GM12865 (cell line): ENCODE measurements at places on chromosomes 3 and 15.

DNA sequence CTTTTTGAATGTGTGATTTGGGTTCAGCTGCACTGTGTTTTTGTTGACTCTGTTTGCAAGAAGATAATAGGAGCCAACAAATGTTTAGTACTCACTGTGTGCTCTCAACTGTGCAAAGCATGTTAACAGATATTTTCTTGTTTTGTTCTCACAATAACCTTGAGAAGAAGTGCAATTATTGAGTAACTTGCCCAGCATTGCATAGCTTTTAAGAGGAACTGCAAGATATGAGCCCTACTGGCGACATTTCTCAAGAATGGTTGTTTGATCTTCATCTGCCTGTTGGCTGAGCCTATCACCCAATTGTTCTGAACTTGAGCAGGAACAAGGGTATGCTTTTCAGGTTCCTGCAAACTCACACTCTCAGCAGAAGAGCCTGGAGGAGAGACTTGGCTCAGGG lies 43.4 kb upstream of the AGBL1 start:
- DNase-seq, result no peak

- DNase-seq, result no peak
Observed at GRCh38 chr3:47276558-47276957, 6.0 kb downstream of the KIF9 start.

GRCh38 chr15:57259568-57260040 lies 116.7 kb upstream of the CGNL1 start:
- DNase-seq, result no peak

- peak; percentile 12 for DNase-seq
Observed at GRCh38 chr3:104578558-104578957, 788.2 kb upstream of the ALCAM start.

DNA sequence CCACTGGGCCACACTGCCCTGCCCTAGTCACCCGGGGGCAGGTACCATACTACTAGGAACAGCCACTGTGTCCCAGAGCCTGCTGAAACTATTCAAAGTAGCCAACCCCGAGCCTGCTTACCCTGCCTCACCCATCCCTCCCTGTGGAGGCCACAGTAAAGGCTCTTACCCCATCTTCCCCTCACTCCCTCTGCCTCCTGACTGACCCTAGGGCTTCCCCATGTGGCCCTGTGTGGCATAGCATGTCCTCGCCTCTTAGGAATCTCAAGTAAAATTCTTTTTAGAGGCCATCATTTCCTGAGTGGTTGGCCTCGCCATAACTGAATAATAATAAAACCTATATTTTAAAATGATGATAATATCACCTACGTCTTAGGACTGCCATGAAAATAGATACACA lies 112.2 kb upstream of the SLC6A11 start:
- peak; percentile 4 for DNase-seq

GRCh38 chr3:144312702-144313101 lies 341.1 kb downstream of the DIPK2A start:
- no peak for DNase-seq

DNA sequence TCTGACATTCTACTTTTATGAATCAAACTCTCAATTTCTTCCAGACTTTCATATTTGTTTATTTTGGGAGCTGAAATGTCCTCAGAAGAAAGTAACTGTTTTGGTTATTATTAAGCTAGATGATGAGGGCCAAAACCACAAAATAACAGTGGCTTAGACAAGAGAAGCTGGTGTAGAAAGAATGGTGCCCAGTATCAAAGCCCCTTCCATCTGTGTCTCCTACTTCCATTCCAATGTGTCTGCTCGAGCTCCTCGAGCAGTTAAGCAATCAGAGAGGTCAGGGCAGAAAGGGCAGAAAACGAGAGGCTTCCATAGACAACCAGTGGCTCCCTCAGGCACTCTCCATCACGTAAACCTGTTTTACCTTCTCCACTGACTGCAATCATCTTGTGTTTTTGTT lies 59.7 kb upstream of the MAGI1 start:
- DNase-seq, result no peak

GRCh38 chr3:40339871-40340270 lies 30.4 kb downstream of the EIF1B start:
- DNase-seq, result no peak

GRCh38 chr3:24374801-24375200 lies 119.8 kb downstream of the THRB start:
- DNase-seq, result no peak

GRCh38 chr3:174162550-174162949 lies 696.6 kb upstream of the NAALADL2 start:
- no peak for DNase-seq

- peak; percentile 27 for DNase-seq
Observed at GRCh38 chr3:190514413-190515153, 698 bp downstream of the IL1RAP start.

DNA sequence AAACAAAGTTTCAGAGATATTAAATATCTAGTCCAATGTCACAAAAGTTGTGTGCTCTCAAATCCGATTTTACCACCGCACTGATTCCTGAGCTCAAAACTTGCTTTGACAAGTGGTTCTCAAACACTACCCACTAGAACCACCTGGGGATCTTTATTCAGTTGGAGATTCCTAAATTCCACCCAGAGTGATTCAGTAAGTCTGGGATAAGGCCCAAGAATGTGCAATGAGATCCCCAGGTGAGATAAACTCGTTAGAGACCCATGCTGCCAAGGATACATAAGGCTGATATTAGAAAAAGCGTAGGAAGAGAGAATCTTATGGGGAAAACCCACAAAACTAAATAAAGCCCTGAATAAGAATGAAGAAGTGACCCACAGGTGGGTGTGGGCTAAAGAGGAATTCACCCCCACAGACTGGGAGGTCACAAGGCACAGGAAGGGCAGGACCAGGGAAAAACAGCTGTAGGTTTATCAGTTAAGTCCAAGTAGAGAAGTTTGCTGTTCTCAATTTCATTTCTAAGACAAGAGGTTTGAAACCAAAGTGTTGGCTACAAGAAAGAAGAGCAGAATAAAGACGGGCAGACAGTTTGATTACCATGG lies 11.5 kb upstream of the RPS17 start:
- peak; percentile 54 for DNase-seq

GRCh38 chr3:13144163-13145023 lies 71.2 kb upstream of the IQSEC1 start:
- DNase-seq, result no peak
